ENCODE measurements at places on chromosomes 5 and 9. TPM values are rescaled to one million over a fixed set of nuclear protein-coding genes. Genes with fewer than 3 reads are reported as not detected.

Gene SLC34A1
- total RNA-seq, result 2.2 TPM

Gene RGS7BP
- 1.7 TPM for total RNA-seq

Gene MYMK
- total RNA-seq, result not detected

Gene GABBR2
- 0.24 TPM for total RNA-seq

Gene CDKN2B-AS1
- 19.5 TPM for total RNA-seq

Gene ROR2
- total RNA-seq, result 44.3 TPM
